ENCODE measurements at places on chromosomes 5 and 9.

DNA sequence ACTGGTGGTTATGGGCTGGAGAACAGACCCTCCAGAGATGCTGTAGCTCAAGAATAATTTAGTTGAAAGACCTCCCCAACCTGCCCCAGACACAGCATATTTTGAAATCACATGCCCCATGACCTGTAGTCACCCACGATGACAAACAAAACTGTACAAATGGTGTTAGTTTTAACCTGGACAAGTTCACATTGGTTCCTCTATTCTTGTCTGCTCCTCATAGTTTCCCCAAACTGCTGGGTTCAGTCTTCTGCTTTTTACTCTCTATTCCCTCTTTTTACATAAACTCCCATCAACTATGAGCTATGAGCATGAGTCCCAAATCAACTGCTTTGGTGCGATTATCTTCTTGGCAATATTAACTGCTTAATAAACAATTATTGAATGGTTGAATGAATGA, 365.3 kb upstream of the CLINT1 start:
- no peak for DNase-seq

- DNase-seq: no peak
Observed at GRCh38 chr5:132467287-132467984, 23.1 kb downstream of the IRF1 start.

DNA sequence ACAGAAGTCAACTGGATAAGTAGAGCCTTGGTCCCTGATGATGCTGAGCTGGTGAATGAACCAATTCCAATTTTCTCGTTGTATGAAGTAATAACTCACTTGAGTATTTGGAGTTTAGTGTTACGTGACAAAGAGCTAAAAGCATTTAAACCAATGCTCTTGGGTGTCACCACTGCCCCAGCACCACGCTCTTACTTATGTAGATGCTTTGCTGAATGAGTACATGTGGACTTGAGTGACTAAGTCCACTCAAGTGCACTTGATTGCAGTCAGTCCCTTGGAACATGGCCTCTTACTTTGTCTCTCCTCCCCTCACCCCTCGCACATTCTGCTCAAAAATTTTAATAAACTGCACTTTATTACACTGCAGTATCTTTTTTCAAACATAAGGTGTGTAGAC, 184.0 kb downstream of the MAN2A1 start:
- DNase-seq: no peak

DNA sequence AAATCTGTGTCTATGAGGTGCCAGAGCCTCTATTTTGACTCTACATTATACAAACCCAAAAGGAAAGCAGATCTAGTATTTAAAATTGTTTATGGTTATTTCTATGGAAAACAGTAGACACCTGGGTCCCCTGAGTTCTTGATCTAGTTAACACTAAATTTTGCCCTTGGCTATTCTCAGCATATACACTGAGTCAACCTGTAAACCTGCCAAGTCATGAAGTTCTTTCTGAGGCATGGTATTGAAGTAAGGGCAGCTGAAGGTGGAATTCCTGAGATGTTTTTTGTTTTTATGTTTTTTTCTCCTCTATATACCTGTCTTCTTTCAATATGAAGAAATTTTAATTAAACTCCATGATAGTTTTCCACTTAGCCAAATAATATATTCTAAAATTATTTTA, 120.2 kb downstream of the PDE4D start:
- no peak for DNase-seq

- DNase-seq: no peak
Observed at GRCh38 chr5:59537961-59538749, 355.4 kb downstream of the PDE4D start.

DNA sequence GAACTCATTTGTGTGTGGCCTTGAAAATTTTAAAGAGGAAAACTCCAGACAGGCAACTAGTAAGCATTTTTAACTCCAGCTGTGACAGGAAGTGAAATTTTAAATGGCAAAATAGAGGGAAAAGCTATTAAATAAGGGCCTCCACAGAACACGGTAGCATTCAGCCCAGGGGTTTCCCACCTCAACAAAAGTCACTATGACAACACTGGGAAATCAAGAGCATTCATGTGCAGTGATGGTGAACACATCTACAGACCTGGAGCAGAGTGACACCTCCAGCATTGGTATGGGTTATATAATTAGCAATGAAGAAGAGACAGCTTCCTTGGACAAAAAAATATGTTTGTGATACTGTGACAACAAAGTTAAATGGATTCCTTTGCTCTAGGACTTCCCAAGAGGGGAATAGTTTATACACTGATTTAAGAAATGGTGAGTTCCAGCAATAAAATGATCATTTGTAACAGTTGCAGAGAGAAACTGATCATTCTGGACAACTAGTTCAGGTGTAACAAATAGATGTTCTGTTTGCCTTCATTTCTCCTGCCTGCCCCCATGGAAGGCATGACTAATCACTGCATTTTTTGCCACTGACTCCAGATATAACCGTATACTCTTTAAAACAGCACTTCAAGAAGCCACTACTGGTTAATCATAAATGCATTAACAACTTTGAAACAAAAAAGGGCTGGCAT, 93.3 kb upstream of the SLC44A1 start:
- DNase-seq: no peak

DNA sequence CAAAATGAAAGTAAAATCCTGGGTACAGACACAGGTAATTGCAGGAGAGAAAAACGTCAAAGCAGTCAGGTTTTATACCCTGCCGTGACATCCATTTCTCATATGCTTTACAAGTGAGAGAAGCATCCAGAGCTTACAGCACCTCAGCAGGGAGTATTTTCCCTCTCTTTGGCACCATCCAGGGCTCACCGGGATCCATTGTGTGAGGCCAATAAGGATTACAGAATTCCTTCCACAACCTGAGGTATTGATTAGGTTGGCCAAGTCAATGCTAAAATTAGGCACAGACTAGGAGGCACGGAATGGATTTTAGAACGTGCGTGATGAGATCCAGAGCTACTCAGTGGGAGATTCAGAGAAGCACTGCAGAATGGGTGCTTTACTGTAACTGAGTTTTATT, 296.6 kb downstream of the FBXL7 start:
- DNase-seq: no peak

DNA sequence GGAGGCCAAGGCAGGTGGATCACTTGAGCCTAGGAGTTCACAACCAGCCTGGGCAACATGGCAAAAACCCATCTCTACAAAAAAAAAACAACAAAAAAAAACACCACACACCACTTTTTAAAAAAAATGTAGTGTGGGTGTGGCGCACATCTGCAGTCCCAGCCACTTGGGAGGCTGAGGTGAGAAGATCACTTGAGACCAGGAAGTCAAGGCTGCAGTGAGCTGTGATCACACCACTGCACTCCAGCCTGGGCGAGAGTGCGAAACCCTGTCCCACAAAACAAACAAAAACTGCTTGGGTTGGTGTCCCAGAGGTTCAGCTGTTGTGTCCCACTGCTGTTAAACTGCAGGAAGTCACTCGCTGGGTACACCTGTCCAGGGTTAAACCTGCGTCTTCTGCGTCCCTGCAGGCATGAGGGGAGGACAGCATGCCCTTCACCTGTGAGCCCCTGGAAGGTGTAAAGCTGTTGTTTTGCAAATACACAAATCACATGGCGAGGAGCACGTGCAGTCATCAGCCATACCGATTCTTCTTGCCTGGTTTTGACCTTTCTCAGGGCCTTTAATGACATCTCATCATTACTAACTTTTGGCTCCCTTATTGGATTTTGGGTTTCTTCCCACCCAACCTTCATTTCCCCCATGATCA, 29.3 kb upstream of the CLPTM1L start:
- DNase-seq: no peak

- DNase-seq: no peak
Observed at GRCh38 chr9:77600810-77601209, 47.3 kb downstream of the GNA14 start.

GRCh38 chr5:72476721-72477120, 30.5 kb downstream of the ZNF366 start:
- DNase-seq: no peak

GRCh38 chr9:106766616-106767015, 96.3 kb upstream of the ZNF462 start:
- no peak for DNase-seq

GRCh38 chr5:83777856-83778255, 57.2 kb upstream of the HAPLN1 start:
- no peak for DNase-seq

- no peak for DNase-seq
Observed at GRCh38 chr5:123115020-123115419, 26.0 kb downstream of the PRDM6 start.

GRCh38 chr9:135340143-135340655, 139.4 kb upstream of the PPP1R26 start:
- DNase-seq: no peak

- no peak for DNase-seq
Observed at GRCh38 chr9:113573046-113573958, 109.8 kb downstream of the RGS3 start.

- no peak for DNase-seq
Observed at GRCh38 chr5:168850683-168851082, 271.5 kb upstream of the PANK3 start.

- no peak for DNase-seq
Observed at GRCh38 chr9:95644377-95644776, 127.6 kb upstream of the PTCH1 start.

DNA sequence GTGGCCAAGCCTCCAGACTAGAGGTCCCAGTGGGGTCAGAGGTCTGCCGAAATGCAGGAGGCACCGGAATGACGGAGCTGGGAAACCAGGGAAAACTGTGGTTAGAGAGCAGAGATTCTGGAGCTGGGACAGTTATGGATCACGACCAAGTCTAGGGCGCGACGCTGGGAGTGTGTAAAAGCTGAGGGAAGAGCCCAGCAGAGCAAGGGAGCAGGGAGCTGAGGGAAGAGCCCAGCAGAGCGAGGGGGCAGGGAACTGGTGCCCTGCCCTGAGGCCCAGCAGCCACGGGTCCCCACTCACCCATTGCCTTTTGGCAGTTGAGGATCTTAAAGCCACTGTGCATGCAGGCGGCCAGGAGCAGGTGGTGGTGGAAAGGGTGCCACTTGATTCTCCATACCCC, 12.5 kb downstream of the MRPL41 start:
- DNase-seq: no peak
